HepG2 (cell line): ENCODE measurements at places on chromosomes 1 and 21. TPM values are rescaled to one million over a fixed set of nuclear protein-coding genes. Genes with fewer than 3 reads are reported as not detected.

GRCh38 chr1:238738892-238739291, 647.5 kb upstream of the CHRM3 start:
- DNase-seq: no peak

The ASCL5 gene
- total RNA-seq: not detected in 2 replicates

- peak; percentile 60 for DNase-seq
Observed at GRCh38 chr1:44786138-44786840, 1.7 kb downstream of the BEST4 start.

The OR6N1 gene
- not detected in 2 replicates for total RNA-seq

GRCh38 chr21:38468989-38469388, 29.3 kb downstream of the ERG start:
- peak; percentile 68 for DNase-seq

DNA sequence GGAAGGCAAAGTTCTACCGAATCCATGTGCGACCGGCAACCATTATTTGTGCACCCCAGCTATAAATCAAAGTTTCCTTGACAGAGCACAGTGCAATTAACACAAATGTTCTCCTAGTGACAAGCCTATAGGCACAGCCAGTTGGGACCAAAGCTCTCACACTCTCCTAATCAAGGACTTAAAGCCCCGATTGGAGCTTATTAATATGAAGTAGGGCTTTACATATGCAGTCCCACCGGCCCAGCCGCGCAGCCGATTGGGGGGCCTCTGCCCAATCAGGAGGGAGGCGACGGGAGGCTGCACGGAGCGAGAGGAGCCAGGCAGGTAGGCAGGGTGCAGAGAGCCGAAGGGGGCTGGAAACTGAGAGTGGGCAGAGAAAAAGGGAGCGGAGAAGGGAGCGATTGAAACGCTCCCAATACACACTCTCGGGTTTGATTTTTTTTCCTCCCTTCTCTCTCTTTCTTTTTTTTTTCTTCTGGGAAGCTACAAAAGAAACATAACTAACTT, at the start of gene ESRRG:
Gene ESRRG, minus strand, starts transcription at position 156 of the 507 bp plus-strand sequence. Its CDS starts 130 bp downstream, at position 26.
- DNase-seq: peak; percentile 1

DNA sequence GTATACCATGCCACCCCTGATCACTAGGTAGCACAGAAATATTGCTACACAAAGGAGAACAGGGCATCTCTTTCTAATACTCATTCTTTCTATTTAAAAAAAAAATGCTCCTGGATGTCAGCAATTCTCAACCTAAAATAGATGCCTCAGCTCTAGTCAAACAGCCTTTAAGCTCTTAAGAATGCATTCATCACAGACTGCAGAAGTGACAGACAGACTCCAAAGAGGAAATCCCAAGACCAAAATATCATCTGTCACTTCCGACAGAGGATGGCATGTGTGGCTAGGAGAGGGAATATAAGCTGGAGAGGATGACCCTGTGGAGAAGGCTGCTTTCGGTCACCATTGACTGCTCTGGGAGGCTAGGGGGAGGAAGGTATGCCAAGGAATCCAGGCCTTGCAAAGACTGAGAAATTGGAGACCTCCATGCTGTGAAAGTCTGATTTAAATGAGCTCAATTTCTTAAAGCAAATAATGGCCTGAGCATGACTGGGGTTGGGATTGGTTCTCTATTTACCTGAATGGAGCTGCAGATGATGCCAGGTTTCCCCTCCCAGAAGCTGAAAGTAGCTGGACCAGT, 277.4 kb downstream of the BRINP2 start:
- no peak for DNase-seq

GRCh38 chr1:206098242-206098919, 18.8 kb downstream of the AVPR1B start:
- DNase-seq: no peak

- DNase-seq: no peak
Observed at GRCh38 chr1:186066411-186066810, 308.6 kb downstream of the TPR start.

GRCh38 chr1:181086926-181087325, 1.6 kb upstream of the IER5 start:
- no peak for DNase-seq

GRCh38 chr21:20997636-20998455, at the start of gene NCAM2:
NCAM2 (plus strand) TSS chr21:20998409.
- peak; percentile 9 for DNase-seq

DNA sequence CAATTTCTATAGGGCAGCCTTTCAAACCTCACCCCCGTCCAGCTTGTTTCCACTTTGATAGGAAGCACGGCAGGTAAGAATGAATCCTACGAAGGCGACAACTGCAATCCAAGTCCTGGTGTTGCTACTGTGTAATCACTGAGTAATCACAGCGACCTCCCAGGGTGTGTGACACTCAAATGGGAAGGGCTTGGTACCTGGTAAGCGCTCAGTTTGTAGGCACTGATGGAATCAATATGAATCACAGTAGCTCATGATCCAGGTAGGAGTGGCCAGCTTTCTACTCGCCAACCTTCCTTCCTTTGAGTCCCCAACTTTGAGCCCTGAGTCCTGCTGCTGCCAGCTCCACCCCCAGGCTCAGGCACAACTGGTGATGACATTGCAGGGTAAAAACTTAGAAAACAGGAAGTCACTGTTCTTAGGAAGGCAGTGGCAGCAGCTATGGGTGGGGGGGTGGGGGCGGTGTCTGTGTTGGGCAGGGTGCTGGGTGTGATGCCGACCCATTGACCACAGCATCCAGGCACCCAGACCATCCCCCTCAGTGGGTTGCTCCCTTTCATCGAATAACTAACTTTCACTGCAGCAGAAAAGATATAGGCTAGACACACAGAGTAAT, 70.7 kb downstream of the CD247 start:
- no peak for DNase-seq

GRCh38 chr1:226405411-226405988, 2.4 kb downstream of the PARP1 start:
- no peak for DNase-seq

The ADORA1 gene
- total RNA-seq: 0.08 and 0.11 TPM in 2 replicates

GRCh38 chr1:7281821-7282220, 489.3 kb upstream of the VAMP3 start:
- no peak for DNase-seq

- no peak for DNase-seq
Observed at GRCh38 chr1:22122273-22123070, 20.4 kb downstream of the WNT4 start.
